ENCODE measurements at places on chromosomes 11 and 22.

GRCh38 chr11:88327462-88328143 lies 9.9 kb downstream of the CTSC start:
- DNase-seq: no peak

DNA sequence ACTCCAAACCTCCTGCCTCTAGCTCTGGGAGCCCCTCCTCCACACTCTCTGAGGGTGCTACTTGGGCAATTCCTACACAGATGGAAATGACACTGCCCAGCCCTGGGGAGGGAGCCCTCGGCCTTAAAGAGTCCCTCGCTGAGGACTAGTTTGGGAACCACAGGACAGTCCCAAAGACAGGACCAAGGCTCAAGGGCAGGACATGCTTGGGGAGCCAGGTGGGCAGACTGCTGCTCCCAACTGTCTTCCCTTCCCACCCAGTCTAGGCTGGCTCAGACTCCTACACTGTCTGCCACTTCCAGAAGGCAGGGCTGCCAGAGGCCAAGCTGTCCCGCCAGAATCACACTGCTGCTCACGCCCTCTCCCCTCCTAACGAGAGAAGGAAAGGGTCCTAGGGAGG lies 9.8 kb downstream of the ARRB1 start:
- DNase-seq: no peak

GRCh38 chr22:20095521-20095920 lies 15.5 kb downstream of the DGCR8 start:
- DNase-seq: no peak

DNA sequence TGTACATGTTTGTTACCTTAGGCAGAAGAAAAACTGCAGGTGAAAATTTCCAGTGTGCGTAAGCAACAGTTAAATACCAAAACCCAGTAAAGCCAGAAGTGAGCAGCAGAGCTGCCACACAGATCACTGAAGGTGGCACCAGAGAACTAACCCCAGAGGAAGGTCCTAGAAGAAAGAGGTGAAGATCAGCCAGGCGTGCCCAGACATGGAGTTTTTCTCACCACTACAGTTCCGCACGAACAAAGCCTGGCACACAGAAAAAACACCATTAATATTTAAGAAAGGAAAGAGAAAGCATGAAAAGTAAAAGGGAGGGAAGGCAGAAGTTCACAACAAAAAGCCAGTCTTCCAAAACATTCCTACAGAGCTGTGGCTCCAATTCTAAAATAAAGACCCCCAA lies 60.7 kb downstream of the STK33 start:
- peak; percentile 1 for DNase-seq

DNA sequence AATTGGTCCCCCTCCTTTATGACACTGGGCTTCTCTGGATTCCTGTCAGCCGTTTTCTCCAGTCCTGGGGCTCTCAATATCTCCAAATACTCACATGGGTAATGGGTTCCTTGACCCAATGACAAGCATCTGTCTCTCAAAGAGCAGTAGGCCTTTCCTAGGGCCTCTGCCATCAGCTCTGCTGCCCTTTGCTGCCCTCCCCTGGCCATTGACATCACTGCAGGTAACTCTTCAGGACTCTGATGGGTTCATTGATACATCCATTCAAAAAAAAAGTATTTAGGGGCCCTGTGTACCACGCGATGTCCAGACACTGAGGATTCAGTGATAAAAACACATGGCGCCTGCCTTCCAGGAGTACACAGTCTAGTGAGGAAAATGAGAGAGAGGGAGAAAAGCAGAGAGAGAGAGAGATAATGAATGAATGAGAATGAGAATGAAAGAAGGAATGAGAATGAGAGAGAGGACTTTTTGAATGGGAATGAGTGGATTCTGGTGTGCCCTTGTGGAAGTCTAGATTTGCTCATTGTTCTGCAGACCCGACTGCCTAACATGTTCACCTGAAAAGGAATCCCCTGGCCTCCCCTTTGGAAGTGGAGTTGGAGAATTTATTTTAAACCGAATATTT lies 42.6 kb upstream of the OLFML1 start:
- peak; percentile 45 for DNase-seq

GRCh38 chr11:16987205-16987568 lies 27.0 kb downstream of the PLEKHA7 start:
- DNase-seq: no peak

DNA sequence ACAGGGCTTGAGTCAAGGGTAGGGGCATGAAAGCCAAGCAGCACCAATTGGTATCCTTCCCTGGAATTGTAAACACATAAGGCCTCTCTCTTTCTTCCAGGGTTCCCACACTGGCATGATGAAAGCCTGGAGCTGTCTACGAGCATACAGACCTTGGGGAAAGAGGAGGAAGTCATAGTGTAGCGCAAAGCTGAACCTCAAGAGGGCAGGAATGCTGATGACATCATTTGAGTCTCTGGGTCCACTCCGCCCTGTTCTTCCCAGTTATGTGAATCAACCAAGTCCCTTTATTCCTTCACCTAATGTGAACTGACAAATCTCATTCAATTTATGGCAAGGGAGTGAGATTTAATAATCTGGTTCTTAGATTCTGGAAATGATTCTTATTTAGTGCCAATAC lies 266.4 kb upstream of the NCAM1 start:
- DNase-seq: no peak

- DNase-seq: no peak
These were observed 792.5 kb downstream of the BRD1 start for GRCh38 chr22:49034836-49035817.

DNA sequence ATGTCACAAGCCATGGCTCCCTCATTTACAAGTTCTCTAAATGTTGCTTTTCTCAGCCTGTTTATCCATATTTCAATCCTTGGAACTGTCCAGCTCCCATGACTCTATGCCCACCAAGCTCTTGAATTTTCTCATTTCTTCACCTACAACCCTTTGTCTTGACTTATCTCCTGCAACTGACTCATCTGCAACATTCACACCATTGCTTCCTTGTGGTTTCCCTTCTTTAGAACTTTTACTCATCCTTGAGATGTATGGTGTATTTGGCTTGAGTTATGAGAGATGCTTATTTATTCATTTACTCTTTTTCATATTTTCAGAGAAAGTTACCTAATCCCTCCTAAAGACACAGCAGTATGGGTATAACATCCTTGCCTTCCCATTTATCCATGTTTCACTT lies 18.8 kb downstream of the TRIM34 start:
- no peak for DNase-seq

GRCh38 chr11:69102732-69103615 lies 52.8 kb upstream of the SMIM38 start:
- DNase-seq: no peak

GRCh38 chr11:131925829-131926228 lies 555.4 kb downstream of the NTM start:
- no peak for DNase-seq

GRCh38 chr11:70522593-70523311 lies 124.4 kb downstream of the CTTN start:
- DNase-seq: no peak

GRCh38 chr11:126886636-126887035 lies 113.9 kb downstream of the KIRREL3 start:
- DNase-seq: no peak

- no peak for DNase-seq
These were observed 127.4 kb upstream of the CADM1 start for GRCh38 chr11:115631609-115632008.

DNA sequence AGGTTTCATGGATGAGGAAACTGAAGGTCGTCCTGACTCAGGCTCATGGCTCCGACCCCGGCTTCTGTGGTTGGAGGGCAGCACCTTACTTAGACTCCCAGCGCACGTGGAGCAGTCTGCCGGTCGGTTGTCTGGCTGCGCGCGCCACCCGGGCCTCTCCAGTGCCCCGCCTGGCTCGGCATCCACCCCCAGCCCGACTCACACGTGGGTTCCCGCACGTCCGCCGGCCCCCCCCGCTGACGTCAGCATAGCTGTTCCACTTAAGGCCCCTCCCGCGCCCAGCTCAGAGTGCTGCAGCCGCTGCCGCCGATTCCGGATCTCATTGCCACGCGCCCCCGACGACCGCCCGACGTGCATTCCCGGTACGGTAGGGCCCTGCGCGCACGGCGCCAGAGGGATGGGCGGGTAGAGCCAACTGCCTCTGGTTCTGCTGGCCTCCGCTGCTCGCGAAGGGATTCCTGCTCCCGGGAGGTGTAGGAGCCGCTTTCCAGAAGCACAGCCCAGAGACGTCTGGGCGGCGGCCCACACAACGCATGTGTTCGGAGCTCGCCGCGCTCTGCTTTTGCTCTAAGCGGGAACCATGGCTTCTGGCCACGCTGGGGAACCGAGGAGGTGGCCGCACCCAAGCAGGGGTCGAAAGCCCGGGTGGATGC lies at the start of gene LDHA:
LDHA (plus strand) TSS at position 289 of the 653 bp plus-strand sequence. CDS start 2,280 bp downstream, outside the sequence.
- peak; percentile 96 for DNase-seq

DNA sequence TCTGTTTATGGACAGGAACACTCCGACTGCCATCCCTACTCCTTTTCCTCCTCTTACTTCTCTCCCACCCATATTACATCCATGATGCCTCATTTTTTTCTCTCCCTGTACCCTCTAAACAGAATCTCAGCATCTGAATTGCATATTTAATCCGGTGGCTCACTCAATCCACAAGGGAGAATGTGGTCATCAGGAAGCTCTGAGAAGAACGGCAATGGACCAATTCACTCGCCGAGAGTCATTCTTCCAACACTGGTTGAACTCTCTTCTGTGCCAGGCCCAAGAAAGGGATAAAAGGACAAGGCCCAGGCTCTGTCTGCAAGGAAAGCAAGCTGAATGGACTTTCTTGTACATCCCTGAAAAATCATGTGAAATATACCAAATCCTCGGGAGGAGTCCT lies 15.9 kb downstream of the MAP6 start:
- no peak for DNase-seq

- peak; percentile 80 for DNase-seq
These were observed 122.3 kb downstream of the RCN1 start for GRCh38 chr11:32213223-32213622.

GRCh38 chr11:131771471-131771870 lies 401.1 kb downstream of the NTM start:
- DNase-seq: no peak

GRCh38 chr11:120786206-120786735 lies 237.6 kb upstream of the TBCEL start:
- no peak for DNase-seq

DNA sequence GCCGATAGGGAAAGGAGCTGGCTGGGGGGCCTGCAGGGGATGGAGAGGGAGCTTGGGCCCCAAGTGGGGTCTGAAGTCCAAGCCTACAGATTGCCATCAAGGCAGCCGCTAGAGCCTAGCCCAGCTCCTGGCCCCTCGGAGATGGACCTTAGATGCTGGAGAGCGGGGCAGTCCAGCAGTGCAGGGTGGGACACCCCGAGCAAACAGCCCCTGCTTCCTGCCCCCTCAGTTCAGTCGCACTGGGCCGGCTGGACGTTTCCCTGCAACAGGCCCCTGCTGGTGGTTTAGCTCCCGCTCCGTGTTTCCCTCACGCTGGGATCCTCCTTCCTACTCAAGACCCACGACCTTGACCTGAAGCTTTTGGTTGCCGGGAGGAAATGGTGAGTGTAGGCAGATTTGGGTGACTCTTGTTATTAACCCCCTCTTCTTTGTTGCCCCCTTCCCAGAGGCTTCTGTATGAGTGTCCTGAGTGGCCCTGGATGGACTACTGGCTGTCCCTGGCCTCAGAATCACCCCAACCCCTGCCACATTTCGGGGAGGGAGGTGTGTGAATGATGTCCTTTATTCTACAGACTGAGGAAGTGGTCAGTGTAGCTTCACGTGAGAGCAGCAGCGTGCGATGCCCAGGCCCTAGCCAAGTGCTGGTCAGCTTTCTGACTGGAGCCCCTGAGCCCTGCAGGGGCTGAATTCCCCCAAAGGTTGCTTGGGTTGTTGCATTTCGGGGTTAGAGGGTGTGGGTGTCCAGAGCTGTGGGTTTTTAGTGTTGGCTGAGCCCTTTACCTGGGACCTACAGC lies 2.7 kb downstream of the ST3GAL4 start:
- no peak for DNase-seq

- DNase-seq: peak; percentile 59
These were observed 450 bp downstream of the ZBTB44 start for GRCh38 chr11:130314184-130314749.

GRCh38 chr11:7578276-7578955 lies 64.6 kb downstream of the PPFIBP2 start:
- no peak for DNase-seq

GRCh38 chr11:71251151-71251721 lies 1.1 kb downstream of the SHANK2 start:
- peak; percentile 19 for DNase-seq

DNA sequence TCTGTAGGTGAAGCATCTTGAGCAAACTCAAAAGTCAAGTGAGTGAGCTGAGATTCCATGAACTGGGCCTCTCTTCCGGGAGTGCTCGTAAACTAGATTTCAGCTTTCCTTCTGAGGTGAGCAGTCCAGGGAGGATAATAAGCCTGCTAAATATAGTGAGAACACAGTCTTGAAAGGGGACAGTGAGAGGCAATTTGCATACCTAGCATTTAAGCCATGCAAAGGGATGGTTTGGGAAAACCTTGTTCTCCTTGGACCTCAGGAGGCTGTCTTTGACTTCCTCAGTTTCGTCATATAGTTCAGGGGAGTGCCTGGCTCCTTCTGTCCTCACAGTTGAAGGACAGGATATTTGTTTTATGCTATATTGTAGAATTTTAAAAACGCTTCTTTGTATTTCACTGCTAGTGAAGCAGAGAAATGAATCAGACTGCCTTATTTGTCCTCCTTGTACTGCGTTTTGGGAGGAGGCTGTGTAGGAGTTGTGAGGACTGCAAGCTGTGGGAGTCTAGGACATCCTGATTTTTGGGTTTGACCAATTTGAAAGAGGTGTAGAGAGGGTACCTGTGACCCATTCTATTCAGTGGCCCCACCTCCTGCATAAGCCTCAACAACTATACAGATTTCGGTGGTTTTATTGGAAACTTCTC lies 11.0 kb upstream of the SORL1-AS1 start:
- no peak for DNase-seq

DNA sequence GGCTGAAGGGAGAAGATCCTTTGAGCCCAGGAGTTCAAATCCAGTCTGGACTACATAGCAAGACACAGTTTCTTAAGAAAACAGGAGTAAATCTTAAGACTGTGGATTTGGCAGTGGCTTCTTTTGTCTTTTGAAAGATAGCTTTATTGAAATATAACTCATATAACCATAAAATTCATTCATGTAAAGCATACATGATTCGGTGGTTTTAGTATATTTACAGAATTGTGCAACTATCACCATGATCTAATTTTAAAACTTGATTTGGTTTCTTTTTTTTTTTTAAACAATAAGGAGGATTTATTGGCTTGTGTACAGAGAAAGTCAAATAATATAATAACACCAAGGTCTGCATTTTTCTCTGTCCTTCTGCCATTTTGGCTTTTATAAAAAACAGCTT lies 23.1 kb upstream of the PSMA1 start:
- DNase-seq: no peak

- no peak for DNase-seq
These were observed 288.1 kb upstream of the B3GAT1 start for GRCh38 chr11:134700101-134700640.

- no peak for DNase-seq
These were observed 21.3 kb downstream of the FGF3 start for GRCh38 chr11:69797737-69798528.

- no peak for DNase-seq
These were observed 151.8 kb downstream of the NAV2 start for GRCh38 chr11:19864141-19865140.

Data from ACHN (cell line).